Activated CD4-positive, alpha-beta T cell treated with anti-CD3 and anti-CD28 coated beads for 48 hours (primary cell): ENCODE measurements at places on chromosomes 7 and 10.

- peak; percentile 64 for DNase-seq
These were observed 85.4 kb downstream of the ICA1 start for GRCh38 chr7:8176370-8177081.

GRCh38 chr7:64890761-64891362 lies 12.2 kb upstream of the ZNF273 start:
- no peak for DNase-seq

DNA sequence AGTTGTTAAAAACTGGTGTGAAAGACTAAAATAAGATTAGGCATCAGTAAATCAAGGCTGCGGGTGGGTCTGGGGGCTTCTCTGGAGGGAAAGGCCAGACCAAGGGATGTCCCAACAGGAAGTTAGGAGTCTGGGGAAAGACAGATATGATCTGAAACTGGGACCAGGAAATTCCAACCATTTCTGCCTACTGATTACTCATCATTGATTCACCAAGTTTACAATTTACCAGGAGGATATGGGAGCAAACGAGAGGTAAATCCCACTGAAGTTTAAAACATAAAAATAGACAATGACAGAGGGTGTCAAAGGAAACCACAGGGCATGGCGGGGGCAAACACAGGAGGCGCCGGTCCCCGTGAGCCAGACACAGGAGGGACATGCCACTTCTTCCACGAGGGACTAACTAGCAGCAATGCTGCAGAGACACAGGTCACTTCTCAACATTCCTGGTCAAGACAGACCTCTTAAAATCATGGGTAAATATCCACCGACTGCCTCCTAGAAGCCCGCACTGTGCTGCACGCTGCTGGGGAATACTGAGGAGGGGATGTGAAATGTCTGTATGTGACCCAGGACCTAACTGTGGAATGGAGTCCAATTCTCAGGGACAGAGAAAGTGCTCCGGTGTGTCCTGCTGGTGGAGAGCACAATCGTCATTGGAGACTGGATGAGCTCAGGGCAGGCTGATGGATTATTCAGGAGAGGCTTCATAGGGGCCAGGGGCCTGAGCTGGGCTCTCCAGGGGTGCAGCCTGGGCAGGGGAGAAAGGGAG lies 153.4 kb upstream of the KLF14 start:
- DNase-seq: no peak

DNA sequence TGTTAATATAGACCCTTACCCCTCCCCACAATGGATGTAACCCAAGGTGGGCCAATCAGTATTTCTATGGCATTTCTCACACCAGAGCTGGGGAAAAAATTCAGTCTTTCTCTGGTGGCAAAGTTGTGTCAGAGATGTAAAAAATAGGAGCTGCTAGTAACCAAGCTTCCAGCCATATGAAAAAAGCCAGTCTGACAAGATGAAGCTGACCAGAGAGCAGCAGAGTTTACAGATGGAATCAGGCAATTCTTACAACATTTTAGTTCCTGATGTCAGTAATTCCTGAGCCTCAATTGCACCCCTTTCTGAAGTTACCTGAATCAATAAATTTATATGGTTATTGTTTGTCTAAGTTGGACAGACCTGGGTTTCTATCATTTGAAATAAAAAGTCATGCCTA lies 286.3 kb downstream of the HPSE2 start:
- DNase-seq: no peak

DNA sequence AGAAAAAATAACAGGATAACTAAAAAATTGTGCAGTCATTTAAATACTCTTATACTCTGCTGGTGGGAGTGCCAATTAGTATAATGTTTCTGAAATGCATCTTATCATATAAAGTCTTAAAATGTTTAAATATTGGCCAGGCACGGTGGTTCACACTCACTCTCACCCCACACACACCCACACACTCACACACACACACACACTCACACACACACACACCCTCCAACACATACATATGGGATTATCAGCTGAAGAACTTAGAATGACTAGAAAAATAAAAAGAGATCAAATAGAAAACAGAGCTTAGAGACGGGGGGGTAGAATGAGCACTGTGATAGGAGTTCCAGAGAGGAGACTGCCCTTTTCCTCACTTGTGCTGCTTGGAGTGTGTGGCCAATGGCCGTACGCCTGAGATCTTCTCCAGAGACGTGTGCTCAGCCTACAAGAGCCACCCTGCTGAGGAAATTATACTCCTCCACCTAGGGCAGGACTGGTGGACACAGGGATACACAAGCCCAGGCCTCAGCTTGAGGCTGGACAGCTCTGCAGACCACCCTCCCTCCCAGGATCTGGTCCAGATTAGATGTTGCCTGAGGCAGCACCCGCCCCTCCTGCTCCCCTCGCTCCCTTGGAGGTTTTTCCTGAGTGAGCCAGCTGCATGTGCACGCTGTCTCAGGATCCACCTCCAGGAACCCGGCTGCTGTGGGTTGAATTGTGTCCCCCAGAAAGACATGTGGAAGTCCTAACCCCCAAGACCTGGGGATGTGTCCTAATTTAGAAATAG lies 26.5 kb upstream of the PRKAG2 start:
- no peak for DNase-seq

DNA sequence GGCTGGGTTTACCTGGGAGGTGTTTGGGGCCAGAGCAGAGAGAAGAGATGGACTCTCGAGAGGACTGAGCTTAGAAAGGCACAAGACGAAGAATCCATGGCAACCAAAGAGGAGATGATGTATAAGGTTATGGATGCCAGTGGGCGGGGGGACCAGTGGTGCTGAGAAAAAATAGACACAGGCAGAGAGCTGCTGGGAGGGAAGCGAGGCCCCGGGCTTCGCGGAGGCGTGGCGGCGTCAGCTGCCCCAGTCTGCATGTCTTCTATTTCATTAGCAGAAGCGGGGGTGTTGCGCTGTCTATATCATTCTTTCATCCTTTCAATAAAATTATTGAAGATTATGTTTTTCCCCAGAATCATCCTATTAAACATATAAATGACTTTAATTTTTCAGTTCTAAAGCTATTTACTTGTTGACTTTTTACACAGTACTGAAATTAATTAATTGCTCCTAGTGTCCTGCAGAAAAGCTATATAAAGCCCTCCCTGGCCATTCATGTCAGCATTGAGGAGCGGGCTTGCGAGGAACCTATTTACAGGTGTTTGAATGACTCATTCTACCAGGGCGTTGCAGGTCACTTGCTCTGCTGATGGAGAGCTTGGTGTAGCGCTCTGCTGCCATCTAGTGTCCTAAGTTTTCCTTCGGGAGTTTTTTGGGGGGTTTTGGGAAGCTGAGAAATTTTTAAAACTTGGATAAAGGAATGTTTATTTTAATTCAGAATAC lies 42.9 kb upstream of the BHLHA15 start:
- DNase-seq: peak; percentile 69

GRCh38 chr7:118918556-118918955 lies 694.1 kb downstream of the ANKRD7 start:
- DNase-seq: no peak

- DNase-seq: no peak
These were observed 105.2 kb upstream of the SLC25A13 start for GRCh38 chr7:96427143-96427542.

- DNase-seq: no peak
These were observed 7.3 kb downstream of the SLC25A13 start for GRCh38 chr7:96314402-96315124.

DNA sequence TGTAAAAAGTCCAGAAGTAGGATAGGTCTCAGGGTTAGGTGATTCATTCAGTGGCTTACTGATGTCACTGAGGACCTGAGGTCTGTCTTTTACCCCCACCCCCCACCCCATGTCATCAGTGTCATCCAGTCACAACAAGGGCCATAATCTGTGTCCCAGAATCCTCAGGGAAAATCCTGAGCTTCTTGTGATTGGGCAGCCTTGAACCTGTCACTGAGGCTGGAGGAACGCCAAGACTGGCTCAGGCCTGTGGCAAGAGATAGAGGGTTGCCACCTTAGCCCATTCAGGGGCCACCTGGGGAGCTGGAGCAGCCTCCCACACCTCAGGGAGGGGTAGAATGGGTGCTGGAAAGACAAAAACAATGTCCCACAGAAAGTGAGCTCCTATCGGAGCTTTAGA lies 29.7 kb downstream of the NUB1 start:
- no peak for DNase-seq

GRCh38 chr10:113093188-113094113 lies 143.4 kb downstream of the TCF7L2 start:
- no peak for DNase-seq

DNA sequence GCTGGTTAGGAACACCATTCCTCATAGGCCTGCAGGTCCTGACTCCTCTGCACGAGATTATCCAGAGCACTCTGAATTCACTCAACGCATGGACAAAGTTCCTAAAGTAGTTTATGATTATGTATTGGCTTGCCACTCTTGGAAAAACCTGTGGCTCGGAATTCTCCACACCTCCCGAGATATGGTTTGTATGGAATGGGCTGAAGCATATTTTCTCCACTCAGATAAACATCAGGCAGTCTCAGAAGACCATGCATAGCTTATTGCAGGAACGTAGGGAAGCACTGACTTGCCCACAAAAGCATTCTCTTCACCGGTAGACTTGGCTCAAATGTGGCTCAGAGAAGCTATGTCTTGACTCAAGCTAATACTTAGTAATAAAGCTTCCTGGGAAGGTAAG lies 338.6 kb upstream of the NFE2L3 start:
- DNase-seq: no peak

GRCh38 chr7:138512885-138513284 lies 52.8 kb downstream of the TRIM24 start:
- no peak for DNase-seq

DNA sequence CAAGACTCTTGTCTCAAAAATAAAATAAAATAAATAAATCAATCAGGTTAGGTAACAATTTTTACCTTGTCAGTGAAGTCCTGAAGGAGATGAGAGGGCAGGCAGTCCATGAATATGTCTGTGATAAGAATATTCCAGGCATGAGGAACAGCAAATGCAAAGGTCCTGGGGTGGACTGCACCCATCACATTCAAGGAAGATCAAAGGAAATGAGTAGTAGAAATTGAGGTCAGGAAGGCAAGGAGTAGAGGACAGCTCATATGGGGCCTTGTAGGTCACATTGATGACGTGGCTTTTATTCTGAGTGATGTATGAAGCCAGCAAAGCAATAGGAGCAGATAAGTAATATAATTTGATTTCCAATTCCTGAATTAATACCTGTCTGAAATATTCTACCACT lies 76.5 kb upstream of the TCF7L2 start:
- no peak for DNase-seq

- DNase-seq: no peak
These were observed 58.6 kb downstream of the SLK start for GRCh38 chr10:104025524-104025923.

GRCh38 chr10:89795840-89796239 lies 94.5 kb downstream of the KIF20B start:
- DNase-seq: no peak

DNA sequence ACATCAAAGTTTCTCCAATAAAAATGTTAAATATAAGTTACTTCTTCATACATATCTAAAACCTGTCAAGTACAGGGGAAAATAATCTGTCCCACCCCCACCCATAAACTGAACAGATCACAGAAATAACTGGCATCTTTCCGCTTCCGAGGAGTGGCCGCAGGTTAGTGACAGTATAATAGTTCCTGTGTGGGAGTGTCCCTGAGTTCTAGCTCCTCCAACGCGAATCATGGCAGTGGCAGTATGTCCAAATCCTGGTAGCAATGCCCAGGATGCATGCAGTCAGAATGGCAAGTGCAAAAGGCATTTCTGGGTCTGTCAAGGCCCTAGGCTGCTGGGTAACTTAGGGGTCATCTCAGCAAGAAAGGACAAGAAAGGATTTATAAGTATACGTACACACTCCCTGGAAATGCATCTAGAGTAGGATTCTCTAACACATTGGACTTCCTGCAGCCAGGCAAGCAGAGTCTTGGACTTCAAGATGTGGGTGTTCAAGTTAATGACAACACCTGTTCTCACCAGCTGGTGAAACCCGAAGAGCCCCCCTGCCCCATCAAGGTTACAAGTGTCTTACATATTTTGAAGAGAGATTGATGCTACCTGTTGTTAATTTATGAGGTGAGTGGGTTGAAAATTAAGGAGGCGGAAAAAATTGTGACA lies 94.4 kb upstream of the COL1A2 start:
- DNase-seq: no peak

DNA sequence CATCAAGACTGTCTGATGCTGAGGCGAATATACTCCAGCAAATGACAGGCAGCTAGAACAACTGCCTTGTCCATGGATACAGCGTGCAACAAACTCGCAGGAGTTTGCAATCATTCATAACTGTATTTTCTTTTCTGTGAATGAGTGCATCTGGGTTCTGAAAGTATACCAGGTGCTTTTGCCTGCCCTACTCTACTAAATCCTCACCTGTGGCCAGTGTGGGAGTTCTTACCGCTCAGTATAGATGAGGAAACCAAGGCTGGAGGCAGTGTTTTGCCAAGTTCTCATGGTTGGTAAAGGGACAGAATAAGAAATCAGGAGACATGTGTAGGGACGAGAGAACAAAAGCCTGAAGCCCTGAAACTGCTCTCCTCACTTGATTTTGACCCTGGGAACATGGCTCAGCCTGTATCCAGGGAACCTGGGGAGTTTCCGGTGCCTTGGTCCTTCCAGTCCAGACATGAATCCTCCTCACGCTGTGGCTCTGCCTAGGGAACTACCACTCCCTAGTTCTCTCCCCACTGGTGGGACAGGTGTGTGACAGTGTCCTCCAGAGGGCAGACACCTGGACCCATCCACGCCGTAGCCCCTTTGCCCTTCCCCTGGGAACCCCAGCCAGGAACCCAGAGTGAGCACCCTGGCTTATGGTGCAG lies 142.0 kb downstream of the CDH23 start:
- DNase-seq: no peak

DNA sequence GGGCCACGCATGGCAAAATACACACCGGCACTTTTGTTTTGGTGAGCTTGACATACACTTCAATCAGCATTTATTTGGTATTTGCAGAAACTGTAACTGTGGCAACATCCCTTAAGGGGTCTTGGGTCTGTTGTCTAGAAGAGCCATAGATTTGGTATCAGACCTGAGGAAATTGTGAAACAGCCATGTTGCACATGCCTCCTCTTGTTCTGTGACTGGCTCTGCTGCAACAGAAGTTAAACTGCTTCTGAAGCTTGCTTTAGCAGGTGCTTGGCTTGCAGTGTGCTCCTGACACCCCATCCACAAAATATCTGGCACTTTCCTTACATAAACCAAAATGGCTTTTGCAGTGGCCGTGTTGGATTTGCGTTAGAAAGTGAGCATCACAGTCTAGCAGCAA lies 247.3 kb downstream of the GATA3 start:
- DNase-seq: no peak

- DNase-seq: no peak
These were observed 6.1 kb upstream of the SLC29A4 start for GRCh38 chr7:5276611-5277010.

GRCh38 chr7:46839651-46840050 lies 742.3 kb downstream of the TNS3 start:
- DNase-seq: no peak
